Activated gamma-delta T cell treated with Interleukin-2 at 50 U/mL for 16 hours (primary cell): ENCODE measurements at places on chromosomes 6 and 20.

- no peak for DNase-seq
Measured at GRCh38 chr6:159308198-159308597, 139.0 kb downstream of the FNDC1 start.

GRCh38 chr6:47492355-47492754 is 14.8 kb downstream of the CD2AP start:
- DNase-seq = no peak

- DNase-seq = no peak
Measured at GRCh38 chr6:167759912-167760311, 66.8 kb upstream of the AFDN start.

DNA sequence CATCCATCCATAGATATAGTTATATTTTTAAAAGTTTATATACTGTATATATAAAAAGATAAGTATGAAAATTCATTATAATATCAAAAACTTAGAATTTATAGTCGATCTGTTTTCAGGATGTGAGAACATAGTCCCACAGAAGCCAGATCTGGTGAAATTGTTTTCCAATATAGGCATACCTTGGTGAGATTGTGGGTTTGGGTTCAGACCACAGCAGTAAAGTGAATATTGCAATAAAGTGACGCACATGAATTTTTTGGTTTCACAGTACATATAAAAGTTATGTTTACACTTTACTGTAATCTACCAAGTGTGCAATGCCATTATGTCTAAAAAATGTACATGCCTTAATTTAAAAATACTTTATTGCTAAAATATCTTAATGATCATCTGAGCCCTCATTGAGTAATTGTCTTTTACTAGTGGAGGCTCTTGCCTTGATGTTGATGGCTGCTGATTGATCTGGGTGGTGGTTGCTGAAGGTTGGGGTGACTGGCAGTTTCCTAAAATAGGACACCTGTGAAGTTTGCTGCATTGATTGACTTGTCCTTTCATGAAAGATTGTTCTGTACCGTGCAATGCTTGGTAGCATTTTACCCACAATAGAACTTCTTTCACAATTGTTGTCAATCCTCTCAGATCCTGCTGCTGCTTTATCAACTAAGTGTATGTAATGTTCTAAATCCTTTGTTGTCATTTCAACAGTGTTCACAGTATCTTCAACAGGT is 29.8 kb downstream of the AIG1 start:
- DNase-seq = no peak

GRCh38 chr6:106882601-106883518 is 91.7 kb downstream of the CD24 start:
- no peak for DNase-seq

- DNase-seq = no peak
Measured at GRCh38 chr6:141077355-141078333, 1055.1 kb upstream of the GJE1 start.

DNA sequence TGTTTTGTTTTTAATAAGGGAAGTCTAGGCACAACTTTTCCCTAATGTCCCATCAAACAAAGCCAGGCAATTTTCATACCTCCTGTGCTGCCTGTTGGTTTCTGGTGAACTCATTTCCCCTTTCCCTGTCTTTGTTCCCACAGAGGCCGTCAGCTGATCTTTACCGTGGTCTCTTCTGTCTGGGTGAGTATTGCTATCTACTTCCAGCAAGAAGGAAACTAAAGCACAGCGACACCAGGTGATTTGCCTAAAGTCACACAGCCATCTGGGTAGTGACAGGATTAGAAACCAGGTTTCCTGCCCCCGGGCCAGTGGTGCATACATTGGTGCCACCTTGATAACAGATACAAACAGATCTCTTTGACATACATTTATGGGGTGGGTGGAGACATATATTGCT is 59.6 kb downstream of the RAB44 start:
- no peak for DNase-seq

DNA sequence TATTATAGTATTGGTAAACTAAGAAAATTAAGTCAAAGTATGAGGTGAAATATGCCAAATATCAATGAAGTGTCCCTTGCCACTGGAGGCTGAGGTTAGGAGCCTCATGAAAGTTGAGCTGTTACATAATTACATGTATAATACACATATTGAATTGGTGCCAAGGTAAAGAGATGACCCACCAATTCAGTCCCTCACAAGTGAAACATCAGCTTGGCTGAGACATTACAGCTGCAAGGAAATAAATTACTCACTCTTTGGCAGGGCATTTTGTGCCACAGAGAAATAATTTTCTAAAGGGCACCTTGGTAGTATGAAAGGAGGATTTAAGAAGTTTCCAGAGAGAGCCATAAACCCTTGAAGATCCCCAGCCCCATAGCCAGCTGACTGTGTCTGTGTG is 127.4 kb downstream of the ADGRG6 start:
- DNase-seq = no peak

- DNase-seq = no peak
Measured at GRCh38 chr6:123676793-123677192, 40.0 kb upstream of the TRDN start.

DNA sequence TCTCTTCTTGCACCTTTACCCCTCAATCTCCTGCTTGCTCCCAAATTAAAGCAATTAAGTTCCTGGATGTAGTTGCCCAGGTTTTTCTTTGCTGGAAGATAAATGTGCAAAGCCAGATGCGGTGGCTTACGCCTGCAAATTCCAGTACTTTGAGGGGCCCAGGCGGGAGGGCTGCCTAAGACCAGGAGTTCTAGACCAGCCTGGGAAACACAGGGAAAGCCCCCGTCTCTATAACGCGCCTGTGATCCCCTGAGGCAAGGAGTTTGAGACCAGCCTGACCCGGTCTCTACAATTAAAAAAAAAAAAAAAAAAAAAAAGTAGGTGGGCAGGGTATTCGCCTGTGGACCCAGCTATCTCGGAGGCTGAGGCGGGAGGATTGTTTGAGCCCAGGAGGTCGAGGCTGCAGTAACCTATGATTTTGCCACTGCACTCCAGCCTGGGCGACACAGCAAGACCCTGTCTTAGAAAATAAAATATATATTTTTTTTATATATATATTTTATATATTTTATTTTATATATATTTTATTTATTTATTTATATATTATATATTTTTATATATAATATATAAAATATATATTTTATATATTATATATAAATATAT is 461 bp upstream of the DCDC2 start:
- no peak for DNase-seq

DNA sequence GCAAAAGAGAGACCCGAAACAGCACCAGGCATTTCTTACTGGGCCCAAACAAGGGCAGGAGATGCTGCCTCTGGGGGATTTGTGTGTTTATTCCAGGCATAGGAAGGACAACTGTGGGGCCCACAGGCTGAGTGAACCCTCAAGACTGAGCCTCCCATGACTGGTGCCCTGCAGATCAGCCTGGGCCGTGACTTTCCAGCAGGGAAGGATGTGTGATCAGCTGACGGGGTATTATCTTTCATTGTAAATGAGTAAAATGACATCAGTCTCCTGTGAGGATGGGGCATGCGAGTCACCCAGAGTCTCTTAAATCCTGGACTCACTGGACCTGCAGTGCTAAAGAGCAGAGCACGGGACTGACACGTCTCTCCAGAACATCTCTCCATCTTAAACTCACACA is 3.9 kb upstream of the TEAD3 start:
- no peak for DNase-seq

DNA sequence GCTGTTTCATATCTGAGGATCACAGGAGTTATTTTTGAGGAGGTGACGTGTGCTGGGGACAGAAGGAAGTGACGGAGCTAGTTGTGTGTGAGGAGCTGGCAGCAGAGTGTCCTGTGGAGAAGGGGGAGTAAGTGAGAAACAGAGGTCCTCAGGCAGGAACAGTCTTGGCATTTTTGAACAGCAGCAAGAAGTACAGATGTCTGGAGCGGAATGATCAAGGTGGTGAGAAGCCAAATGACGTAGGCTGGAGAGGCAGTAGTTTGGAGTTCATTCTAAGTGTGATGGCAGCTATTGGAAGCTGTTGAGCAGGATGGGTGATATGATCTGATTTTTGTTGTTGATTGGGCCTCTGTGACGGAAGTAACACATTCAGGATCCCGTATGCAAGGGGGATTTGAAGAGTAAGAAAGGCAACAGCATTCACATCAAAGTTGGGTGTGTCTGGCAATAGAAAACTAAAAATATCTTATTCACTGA is 52.3 kb downstream of the SOBP start:
- DNase-seq = no peak

DNA sequence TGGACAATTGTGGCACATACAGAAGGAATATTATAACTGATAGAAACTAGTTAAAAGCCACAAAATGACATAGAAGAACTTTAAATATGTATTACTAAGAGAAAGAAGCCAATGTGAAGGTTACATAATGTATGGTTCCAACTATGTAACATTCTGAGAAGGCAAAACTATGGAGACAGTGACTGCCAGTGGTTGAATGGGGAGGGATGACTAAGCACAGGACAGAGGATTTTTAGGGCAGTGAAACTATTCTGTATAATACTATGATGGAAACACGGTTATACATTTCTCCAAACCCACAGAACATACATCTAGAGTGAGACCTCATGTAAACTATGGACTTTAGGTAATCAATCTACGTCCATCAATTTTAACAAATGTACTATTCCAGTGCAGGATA is 22.4 kb downstream of the SYNCRIP start:
- DNase-seq = no peak

GRCh38 chr6:108030211-108030610 is 44.3 kb downstream of the OSTM1 start:
- DNase-seq = no peak

DNA sequence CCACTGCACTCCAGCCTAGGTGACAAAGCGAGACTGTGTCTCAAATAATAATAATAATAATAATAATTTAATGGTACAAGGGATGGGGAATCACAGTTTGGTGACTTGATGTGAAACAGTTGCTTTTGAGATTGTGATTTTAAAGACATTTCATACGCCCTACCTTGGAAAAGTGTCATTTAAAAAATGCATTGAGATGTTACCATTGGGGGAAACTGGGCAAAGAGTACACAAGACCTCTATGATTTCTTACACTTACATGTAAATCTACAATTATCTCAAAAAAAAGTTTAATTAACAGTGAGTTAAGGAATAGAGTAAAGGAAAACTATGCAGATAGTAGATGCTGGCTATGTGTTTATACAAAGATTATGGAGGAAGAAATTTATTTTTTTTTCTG is 22.3 kb downstream of the ADTRP start:
- DNase-seq = no peak

GRCh38 chr20:38460040-38460623 is 12.5 kb upstream of the RALGAPB start:
- no peak for DNase-seq

- DNase-seq = no peak
Measured at GRCh38 chr20:63212792-63213191, 3.1 kb downstream of the YTHDF1 start.

GRCh38 chr20:53224851-53225250 is 252.7 kb downstream of the TSHZ2 start:
- no peak for DNase-seq

- no peak for DNase-seq
Measured at GRCh38 chr6:74603322-74604076, 602.4 kb downstream of the COL12A1 start.

- no peak for DNase-seq
Measured at GRCh38 chr6:144033816-144034735, 26.0 kb upstream of the PLAGL1 start.

DNA sequence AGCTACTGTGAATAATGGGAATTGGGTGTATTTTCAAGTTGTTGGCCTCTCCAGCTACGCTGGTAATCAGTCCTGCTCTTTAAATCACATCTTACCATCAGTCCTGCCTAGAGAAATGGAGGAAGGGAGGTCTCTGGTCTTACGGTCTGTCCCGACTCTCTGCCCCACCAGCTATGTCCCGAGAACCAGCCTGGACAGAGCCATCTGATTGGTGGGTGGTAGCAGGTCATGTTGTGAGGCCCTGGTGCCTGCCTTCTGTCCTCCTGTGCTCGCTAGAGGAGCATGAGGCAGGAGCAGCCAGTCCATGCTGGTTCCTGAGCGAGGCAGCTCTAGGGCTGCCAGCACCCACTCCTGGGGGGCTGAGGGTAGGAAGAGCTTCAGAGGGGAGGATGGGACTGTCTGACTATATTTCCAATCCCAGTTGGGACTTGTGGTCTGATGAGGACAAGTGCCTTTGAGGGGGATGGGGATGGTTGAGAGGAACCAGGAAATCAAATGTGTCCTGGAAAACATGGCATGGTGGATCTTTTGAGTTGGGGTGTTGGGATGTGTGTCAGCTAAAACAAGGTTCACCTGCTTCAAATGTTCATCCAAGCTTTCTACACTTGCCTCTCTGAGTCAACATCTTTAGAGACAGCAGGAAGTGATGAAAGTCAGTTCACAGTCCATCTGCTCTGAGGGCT is 33.0 kb downstream of the SYNJ2 start:
- no peak for DNase-seq

GRCh38 chr6:39088331-39088730 is 26.7 kb downstream of the SAYSD1 start:
- DNase-seq = no peak

DNA sequence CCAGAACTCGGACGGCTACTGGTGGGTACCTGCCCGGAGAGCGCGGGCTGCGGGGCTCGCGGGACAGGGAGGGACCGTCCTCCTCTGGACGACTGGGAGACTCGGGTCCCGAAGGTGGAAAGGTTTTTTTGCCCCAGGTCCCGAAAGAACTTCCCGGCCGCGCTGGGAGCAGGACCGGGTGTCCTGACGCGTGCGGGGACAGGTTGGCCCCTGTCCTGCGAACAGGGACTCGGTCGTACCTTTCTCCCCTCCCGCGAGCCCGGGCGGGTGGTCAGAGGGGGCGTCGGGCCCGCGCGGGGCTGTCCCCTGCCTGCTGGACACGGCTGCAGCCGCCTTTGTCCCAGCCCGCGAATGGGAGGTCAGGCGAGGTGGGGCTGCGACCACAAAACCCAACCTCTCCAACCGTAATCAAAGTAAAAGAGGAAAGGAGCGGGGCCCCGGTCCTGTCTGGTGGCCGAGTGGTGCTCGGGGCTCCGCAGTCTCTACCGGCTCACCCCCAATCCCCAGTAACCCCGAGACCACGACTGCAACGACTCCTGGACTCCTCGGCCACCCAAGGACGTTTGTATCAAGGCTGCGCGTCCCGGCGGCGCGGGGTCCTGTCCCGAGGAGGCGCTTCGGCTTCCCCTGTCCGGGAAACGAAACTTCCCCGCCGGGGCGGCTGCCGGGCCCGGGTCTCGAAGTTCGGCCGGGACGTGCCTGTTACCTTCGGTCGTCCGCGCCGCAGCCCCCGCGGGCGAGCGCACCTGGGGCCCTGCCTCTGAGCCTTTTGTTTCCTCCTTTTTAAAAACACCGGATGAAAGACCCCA is 798 bp downstream of the DSP start:
- no peak for DNase-seq

- DNase-seq = no peak
Measured at GRCh38 chr20:14829906-14830305, 492.5 kb upstream of the FLRT3 start.

- DNase-seq = peak; percentile 55
Measured at GRCh38 chr20:63706852-63707557, 771 bp downstream of the ARFRP1 start.

- DNase-seq = no peak
Measured at GRCh38 chr6:36025260-36025931, 955 bp upstream of the SLC26A8 start.

- DNase-seq = no peak
Measured at GRCh38 chr20:32050851-32051556, 1.0 kb upstream of the HCK start.
